Lower lobe of right lung (tissue), 2 donors: ENCODE measurements at places on chromosomes 2 and 18.

- peaks cover 8% of the 10 kb centered on the region for H3K27me3 ChIP-seq
- no peaks in the 10 kb centered on the region for H3K36me3 ChIP-seq
- peaks cover 6% of the 10 kb centered on the region for H3K4me1 ChIP-seq
- DNase-seq: no peak
- H3K4me3 ChIP-seq: no peak overlapping the region
- no peak overlapping the region for H3K27ac ChIP-seq
Measured at GRCh38 chr18:47750889-47751423, 179.5 kb downstream of the SMAD2 start.

GRCh38 chr2:232142049-232142448 lies 180.5 kb downstream of the DIS3L2 start:
- no peak overlapping the region for H3K4me3 ChIP-seq
- H3K27ac ChIP-seq: no peak overlapping the region
- H3K27me3 ChIP-seq: no peaks in the 10 kb centered on the region

DNA sequence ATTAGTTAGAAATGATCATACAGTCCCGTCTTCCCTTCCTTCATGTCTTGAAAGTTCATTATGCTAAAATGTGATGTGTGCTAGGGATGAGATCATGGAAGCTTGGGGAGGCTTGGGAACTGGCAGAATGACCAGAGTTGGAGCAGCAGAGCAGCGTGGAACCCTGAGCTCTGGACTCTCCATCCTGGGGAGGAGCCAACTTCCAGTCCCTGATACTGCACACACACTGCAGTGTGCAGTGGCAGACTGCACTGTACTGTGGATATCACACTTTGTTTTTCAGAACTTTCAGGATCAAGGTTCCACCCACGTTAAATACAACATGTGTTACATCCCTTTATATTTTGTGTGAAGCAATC lies 27.3 kb upstream of the GREB1 start:
- H3K27me3 ChIP-seq: no peaks in the 10 kb centered on the region
- no peak for DNase-seq
- H3K4me3 ChIP-seq: no peak overlapping the region
- H3K36me3 ChIP-seq: no peaks in the 10 kb centered on the region
- no peaks in the 10 kb centered on the region for H3K4me1 ChIP-seq

- no peak for DNase-seq
- peaks cover 87% of the 10 kb centered on the region for H3K36me3 ChIP-seq
- H3K27ac ChIP-seq: no peak overlapping the region
- H3K27me3 ChIP-seq: no peaks in the 10 kb centered on the region
- peaks cover 32% of the 10 kb centered on the region for H3K4me1 ChIP-seq
- no peak overlapping the region for H3K4me3 ChIP-seq
Measured at GRCh38 chr2:63861220-63861822, 19.6 kb downstream of the UGP2 start.
